ENCODE measurements at places on chromosomes 2 and 18.

GRCh38 chr2:46942143-46942526, 26.5 kb upstream of the MCFD2 start:
- DNase-seq = no peak

DNA sequence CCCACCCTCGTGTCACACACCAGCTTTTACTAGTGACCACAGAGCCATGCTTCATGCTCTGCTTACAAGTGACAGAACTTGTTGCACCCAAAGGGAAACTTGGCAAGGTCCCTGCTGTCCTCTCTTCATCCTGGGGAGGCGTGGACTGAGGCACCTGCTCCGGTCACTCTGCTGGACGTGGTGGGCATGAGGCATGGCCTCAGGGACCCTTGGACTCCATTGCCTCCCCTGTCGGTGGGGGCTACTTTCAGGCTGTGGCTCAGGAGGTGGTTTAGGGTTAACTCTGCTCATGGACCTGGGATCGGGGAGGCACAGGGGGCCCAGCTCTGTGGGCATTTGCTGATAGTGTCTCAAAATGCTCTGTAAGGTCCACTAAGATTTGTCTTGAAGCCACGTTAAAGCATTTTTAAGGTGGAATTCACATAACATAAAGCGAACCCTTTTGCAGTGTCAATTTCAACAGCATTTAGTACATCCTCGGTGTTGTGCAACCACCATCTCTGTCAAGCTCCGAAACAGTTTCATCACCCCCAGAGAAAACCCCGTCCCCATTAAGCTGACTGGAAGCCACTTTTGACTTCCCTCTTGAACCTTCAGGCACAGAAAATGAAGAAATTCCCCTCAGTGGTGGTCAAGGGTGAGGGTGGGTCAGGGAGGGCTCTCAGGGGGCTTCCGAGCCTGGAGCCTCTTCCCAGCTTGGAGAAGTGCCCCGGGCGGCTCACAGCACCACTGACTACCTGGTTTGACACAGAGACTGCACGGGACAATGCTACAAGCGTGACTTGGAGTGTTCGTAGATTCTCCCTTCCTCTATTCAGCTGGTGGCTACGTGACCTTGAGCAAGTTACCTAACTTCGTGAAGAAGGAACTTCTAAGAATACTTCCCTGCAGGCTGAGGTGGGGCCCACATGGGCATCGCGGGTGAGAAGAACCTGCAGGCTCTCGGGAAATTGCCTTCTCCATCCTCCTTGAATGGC, 100.0 kb upstream of the HDAC4 start:
- no peak for DNase-seq

DNA sequence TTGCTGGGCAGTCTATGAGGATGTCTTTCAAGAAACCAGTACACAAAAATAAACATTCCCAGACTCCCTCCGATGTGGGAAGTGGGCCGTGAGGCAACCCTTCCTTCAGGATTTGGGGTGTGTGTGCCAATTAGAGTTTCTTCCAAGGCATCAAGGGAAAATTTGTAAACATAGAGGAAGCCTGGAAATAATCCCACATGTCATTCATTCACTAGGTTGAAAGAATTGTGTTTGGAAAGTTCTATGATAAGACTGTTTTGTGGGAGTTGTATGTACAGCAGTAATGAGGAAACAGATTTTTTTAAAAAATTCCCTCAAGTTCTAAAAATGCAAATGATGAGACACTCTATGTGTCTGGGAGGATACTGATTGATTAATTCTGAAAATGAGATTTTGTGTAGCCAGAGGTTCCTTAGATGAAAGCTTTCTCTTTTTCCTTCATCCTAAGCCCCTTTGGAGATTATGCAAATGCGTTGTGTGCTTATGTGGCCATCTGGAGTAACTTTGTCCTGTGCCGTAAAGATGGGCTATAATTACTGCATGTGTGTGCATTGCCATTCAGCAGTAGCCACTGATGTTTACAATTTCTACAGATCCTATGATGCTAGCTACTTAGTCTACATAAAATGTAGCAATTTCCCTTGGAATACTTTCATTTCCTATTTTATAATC, 107.8 kb upstream of the TPO start:
- DNase-seq = no peak

GRCh38 chr2:15970701-15971100, 30.4 kb downstream of the MYCN start:
- no peak for DNase-seq

- no peak for DNase-seq
These were observed 62.0 kb upstream of the ST3GAL5 start for GRCh38 chr2:85950743-85951142.
